ENCODE measurements at places on chromosomes 2 and 18. TPM values are rescaled to one million over a fixed set of nuclear protein-coding genes. Genes with fewer than 3 reads are reported as not detected.

GRCh38 chr2:19505-19904 lies 26.8 kb downstream of the FAM110C start:
- DNase-seq = no peak

DNA sequence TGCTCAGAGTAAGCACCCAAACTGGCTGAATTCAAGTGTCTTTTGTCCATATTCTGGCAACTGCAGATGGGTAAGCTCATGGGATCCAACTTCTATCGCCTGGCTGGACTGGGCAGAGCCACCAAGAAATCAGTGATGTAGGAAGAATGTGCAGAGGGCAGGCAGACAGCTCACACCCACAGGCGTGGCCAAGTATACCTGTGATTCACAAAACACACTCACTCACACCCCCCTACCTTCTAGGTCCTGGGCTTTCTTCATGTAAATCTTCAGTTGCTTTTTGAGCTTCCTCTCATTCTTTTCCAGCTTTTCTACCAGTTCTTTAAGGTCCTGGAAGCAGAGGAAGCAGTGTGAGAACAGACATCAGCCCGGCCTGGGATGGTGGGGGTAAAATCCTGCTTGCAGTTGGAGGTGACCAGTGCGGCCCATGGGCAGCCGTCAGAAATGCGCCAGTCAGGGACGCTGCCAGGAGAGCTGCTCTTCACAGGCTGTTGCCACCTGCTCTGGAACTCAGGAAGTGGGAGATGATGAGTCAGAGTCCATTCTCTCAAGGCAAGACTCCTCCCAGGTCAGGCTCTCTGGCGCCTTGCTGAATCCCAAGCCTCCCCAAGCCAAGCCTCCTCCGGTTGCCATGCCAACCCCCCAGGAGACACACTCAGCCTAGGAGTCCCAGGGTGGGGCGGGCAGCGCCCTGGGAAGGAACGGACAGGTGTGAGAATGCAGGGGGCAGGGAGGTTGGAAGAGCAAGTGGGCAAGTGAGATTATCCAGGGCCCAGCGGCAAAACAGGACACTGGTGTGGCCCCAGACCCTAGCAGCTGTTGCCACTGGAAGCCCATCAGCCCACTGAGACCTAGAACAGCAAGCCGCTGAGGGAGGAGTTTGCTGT lies 36.2 kb upstream of the ACAA2 start:
- DNase-seq = peak; percentile 70

- no peak for DNase-seq
Observed at GRCh38 chr2:97908208-97908676, 87.5 kb downstream of the TMEM131 start.

DNA sequence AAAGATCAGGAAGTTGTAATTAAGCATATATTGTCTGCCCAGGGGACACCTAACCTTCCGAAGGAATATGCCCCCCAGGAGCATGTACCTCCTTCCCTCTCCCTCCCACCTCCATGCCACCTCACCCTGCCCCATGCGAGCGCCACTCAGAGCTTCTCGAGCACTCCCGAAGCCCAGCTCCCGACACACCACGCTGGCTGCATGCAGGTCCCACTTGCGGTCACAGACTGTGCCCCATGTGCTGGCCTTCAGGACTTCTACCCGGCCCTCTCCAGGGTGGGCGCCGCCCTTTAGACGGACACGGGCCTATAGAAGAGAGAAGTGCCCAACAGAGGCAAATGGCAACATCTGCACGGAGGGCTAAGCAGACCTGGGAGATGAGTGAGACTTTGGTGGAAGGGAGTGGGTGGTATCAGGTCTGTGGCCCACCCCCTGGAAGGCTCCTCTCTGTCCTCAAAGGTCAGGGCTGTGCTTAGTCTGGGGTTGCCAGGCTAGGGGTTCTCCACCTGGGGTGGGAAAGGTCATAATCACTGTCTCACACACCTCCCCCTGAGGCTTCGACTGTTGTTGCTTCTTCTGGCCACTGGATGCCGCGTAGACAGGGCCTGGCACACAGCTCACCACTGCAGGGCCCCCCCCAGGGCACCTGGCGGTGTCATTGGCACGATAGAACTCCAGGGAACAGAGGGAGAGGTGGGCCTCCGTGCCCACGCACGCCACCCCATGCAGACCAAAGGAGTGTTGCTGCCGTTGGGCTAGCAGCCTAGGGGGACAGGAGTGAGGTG lies 6.6 kb downstream of the HTRA2 start:
- peak; percentile 78 for DNase-seq

DNA sequence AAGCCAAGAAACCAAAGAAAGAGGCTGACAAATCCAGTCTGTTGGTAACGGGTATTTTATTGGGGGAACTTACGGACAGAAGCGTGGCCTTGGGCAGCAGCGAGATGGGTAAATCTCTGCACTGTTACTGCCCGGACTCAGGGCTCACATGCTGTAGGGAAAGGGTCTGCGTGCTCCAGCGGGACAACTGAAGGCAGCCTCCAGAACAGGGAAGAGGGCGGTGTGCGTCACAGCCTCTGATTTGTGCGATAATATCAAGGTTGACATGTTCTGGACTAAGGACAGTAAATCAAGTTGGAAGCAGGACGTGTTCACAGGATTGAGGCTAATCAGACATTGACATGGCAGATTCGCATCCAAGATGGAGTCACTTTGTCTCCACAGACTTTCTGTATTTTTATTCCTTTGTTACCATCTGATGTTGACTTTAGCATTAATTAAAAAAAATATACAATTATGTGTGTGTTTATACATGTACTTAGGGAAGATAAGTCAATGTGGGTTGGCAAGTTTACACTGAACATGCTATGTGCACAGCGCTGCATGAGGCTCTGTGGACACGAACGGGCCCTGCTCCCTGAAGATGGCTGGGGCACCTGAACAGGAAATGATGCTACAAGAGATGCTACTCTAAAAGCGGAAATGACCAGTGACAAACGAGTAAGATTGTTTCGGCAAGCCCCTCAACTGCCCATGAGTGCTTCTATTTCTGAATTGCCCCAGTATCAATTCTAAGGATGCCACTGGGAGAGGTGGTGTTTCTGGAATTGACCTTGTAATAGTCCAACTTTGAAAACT lies 22.6 kb upstream of the DCDC2C start:
- DNase-seq = no peak

The TXNDC2 gene
- total RNA-seq = 0.16 TPM

DNA sequence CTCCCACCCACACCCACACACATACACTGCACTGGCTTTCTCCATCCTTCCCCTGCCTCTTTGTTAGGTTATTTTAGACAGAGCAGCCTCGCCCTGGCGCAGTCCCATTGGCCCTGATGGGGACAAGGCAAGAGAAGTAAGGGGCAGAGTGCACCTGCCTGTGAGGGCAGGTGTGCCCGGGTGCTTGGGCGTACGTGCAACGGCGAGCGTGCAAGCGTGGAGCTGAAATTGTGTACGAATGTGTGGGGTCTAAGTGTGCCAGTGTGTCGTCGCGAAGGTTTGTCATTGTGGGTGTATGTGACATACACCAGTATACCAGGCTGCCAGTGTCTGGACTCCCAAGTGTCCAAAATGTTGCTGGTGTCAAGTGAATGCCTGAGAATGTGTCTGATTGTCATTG lies 544 bp downstream of the LRATD1 start:
- DNase-seq = peak; percentile 27

GRCh38 chr2:236908439-236909192 lies 177.1 kb upstream of the COPS8 start:
- DNase-seq = no peak

The ARHGAP28 gene
- 4.6 TPM for total RNA-seq
